ENCODE measurements at places on chromosomes 7 and 10. TPM values are rescaled to one million over a fixed set of nuclear protein-coding genes. Genes with fewer than 3 reads are reported as not detected.

DNA sequence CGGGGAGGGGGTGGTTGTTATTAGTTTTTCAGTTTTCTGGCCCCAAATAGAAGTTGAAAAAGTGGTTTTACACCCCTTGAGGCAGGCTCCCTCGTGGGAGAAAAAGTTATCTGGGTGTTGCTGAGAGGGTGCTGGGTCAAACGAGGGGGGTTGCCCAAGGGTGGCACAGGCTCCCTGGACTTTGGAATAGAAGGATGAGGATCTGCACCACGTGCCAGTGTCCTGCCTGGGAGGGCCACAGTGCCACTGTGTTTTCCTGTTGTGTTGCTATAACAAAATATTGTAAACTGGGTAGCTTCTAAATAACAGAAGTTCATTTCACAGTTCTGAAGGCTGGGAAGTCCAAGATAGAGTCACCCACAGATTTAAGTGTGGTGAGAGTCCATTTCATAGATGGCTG, 181.9 kb downstream of the CXCL12 start:
- no peak overlapping the region for H3K4me3 ChIP-seq
- DNase-seq = no peak
- no peaks in the 10 kb centered on the region for H3K4me1 ChIP-seq
- H3K27me3 ChIP-seq = no peaks in the 10 kb centered on the region
- H3K27ac ChIP-seq = no peak overlapping the region
- no peaks in the 10 kb centered on the region for H3K36me3 ChIP-seq

DNA sequence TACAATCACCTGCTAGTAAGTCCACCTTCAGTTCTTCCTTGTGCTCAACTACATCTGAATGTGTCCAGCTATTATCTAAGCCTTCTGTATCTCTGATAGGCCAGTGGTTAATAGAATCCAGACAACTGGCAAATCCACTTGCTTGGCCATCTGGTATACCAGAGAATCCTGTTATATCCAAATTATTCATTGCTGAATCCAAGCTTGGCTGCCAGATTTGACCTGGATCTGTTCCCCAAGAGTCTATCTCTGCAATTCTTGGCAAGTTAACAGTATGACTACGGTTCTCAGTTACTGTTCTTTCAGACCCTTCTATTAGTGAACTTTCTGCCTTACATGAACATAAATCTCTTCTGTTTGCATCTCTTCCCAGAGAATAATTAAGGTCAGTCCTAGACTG, 154.6 kb upstream of the TARP start:
- H3K27me3 ChIP-seq = no peaks in the 10 kb centered on the region
- H3K27ac ChIP-seq = no peak overlapping the region
- DNase-seq = no peak
- H3K36me3 ChIP-seq = peaks cover 13% of the 10 kb centered on the region
- no peak overlapping the region for H3K4me3 ChIP-seq

The MMD2 gene
- total RNA-seq = not detected

- no peak overlapping the region for H3K27ac ChIP-seq
- no peak for DNase-seq
- H3K36me3 ChIP-seq = no peaks in the 10 kb centered on the region
Measured at GRCh38 chr10:44385696-44386441, 972 bp upstream of the CXCL12 start.

DNA sequence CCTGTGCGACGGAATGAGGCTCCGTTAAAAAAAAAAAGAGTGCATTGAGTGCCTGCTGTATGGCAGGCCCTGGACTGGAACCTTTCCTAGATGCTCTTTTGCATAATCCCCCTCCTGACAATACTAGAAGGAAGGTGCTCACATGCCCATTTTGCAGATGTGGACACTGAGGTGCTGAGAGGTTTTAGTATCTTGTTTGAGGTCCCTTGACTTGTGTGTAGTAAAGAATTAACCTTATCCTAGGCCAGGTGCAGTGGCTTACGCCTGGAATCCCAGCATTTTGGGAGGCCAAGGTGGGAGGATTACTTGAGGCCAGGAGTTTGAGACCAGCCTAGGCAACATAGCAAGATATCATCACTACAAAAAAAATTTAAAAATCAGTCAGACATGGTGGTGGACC, 46.6 kb downstream of the TMEM130 start:
- no peaks in the 10 kb centered on the region for H3K4me1 ChIP-seq
- no peaks in the 10 kb centered on the region for H3K27me3 ChIP-seq
- no peaks in the 10 kb centered on the region for H3K36me3 ChIP-seq
- H3K4me3 ChIP-seq = no peak overlapping the region
- DNase-seq = no peak

DNA sequence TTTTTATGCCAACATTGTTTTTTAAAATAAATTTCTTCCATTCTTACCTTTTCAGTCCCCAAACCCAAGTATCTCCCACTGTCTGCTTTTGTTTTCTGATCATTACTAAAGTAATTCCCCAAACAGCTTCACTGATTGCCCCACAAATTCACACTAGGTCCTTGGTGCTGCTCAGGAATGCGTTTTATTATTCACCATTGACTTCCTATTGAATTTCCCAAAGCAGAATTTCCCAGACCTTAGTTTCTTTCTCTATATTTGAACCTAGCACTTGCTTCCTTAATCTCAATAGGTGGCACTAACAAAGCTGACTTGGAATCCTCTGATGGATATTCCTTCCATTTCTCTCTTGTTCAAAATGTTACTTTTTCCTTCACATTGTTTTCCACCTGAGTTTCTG, 52.2 kb downstream of the FZD1 start:
- no peak overlapping the region for H3K4me3 ChIP-seq
- DNase-seq = no peak
- H3K27me3 ChIP-seq = no peaks in the 10 kb centered on the region

GRCh38 chr7:103632972-103633371, 187.0 kb upstream of the SLC26A5 start:
- H3K36me3 ChIP-seq = no peaks in the 10 kb centered on the region
- H3K27me3 ChIP-seq = no peaks in the 10 kb centered on the region
- DNase-seq = no peak
- no peaks in the 10 kb centered on the region for H3K4me1 ChIP-seq

The KLLN gene
- 0.55 TPM for total RNA-seq

DNA sequence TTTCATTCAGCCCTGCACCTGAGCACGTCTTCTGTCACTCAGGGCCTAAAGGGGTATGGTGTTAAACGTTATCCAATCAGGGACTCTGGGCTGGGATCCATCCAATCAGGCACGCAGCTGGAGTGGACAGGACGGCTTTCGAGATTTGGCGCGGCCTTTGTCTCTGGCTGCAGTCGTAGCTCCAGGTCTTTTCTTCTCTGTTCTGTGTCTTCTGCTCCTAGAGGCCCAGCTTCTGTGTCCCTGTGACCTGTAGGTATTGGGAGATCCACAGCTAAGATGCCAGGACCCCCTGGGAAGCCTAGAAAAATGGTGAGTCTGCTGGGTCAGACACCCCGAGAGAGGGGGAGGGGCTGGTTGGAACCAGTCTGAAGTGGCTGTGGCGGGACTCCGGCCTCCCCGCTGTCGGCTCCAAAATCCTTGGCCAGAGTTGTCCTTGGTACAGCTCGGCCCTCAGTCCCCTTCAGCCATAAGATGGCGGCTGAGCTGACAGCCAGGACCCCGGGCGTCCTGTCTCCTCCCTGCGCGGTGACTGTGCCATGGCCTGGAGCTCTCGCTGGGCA, 11.7 kb upstream of the ZNF680 start:
- no peak for DNase-seq
- H3K4me3 ChIP-seq = no peak overlapping the region
- peaks cover 5% of the 10 kb centered on the region for H3K4me1 ChIP-seq
- peaks cover 7% of the 10 kb centered on the region for H3K27me3 ChIP-seq
- peaks cover 2% of the 10 kb centered on the region for H3K36me3 ChIP-seq

- H3K4me3 ChIP-seq = no peak overlapping the region
- no peaks in the 10 kb centered on the region for H3K36me3 ChIP-seq
- no peak for DNase-seq
- H3K4me1 ChIP-seq = no peaks in the 10 kb centered on the region
- no peaks in the 10 kb centered on the region for H3K27me3 ChIP-seq
- no peak overlapping the region for H3K27ac ChIP-seq
Measured at GRCh38 chr7:74481458-74482196, 27.9 kb downstream of the GTF2IRD1 start.

The TDRD1 gene
- total RNA-seq = 0.11 TPM

DNA sequence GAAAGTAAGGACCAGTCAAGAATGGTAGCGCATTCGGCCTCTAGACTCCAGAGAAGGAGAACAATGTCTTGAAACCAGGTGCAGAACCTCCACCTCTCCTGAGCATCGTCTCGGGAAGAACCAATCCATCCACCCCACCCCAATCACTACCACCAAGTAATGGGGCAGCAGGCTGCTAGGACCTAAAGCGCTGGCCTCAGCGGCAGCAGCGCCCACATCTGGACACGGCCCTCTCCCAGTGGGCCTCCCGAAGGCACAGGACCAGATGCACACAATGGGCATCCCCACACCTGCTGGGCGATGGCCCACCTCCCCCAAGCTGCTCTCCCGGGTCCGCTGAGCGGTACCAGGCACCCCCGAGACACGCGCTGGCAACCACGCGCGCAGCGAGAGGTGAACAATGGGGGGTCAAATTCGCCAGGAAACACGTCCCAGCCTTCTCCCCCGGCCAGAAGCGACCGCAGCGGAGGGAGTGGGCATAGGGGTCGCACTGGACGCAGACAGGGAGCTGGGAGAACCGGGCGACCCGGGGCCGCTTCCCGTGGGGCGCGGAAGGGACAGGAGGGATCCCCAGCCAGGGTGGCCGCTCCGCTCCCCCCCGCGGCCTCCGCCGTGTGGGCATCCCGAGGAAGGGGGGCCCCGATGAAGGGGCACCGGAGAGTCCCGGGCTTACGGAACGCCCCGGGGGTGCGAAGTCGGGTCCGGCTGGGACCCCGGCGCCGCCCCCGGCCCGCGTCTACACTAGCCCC, 506 bp downstream of the CTTNBP2 start:
- H3K27me3 ChIP-seq = peaks cover 50% of the 10 kb centered on the region
- no peaks in the 10 kb centered on the region for H3K36me3 ChIP-seq
- H3K4me1 ChIP-seq = peaks cover 7% of the 10 kb centered on the region
- no peak overlapping the region for H3K4me3 ChIP-seq

The PRPS1L1 gene
- not detected for total RNA-seq

DNA sequence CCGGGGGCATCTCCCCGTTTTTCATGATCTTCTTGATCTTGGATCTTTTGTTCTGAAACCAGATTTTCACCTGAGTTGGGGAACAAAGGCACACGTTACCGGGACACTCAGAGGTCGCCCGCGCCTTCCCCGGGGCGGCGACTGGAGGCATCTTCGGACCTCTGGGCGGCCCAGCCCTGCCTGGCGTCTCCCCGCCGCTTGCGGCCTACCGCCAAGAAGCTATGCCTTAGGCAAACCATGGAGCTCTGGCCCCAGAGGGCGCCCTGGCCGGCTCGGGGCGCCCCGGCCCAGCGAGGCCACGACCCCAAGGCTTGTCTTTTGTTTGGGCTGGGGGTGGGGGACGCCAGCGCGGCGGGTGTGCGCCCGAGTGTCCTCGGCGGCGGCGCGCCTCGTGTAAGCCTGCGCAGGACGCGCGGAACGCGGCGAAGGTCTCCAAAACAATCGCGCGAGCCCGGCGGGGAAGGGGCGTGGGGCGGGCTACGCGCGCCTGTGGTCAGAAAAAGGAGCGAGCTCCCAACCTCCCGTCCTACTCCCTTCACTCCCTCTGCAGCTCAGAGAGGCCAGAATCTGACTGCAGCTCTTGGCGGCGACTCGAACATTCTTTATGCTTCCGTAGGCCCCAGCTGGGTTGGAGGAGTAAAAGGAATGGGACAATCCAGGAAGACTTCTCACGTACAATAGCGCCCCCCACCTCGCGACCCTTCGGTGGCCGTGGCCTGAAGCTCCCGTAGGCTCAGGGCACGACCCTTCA, 3.5 kb downstream of the DLX5 start:
- H3K4me3 ChIP-seq = no peak overlapping the region
- H3K27me3 ChIP-seq = peaks cover 91% of the 10 kb centered on the region
- H3K27ac ChIP-seq = no peak overlapping the region
- H3K36me3 ChIP-seq = peaks cover 3% of the 10 kb centered on the region
- peaks cover 15% of the 10 kb centered on the region for H3K4me1 ChIP-seq
- no peak for DNase-seq

DNA sequence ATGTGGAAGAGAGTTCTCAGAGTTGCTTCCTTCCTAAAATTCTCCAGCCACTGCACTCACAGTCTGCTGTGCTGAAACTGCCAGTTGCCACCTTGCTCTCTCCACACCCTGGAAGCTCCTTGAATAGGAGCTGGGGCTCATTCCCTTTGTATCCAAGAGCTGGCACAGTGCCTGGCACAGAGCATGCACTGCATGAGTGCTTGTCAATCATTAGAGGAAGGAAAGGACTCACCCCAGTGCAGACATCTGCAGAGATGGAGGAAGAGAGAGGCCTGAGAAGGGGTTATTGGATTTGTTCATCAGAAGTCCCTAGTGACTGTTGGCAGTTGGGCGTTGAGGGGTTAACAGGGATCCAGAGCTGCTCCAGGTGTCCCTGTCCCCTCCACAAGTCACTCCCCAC, 41.7 kb upstream of the DUSP5 start:
- peaks cover 34% of the 10 kb centered on the region for H3K4me1 ChIP-seq
- no peak overlapping the region for H3K4me3 ChIP-seq
- DNase-seq = no peak
- no peak overlapping the region for H3K27ac ChIP-seq
- no peaks in the 10 kb centered on the region for H3K36me3 ChIP-seq

The CYP3A7 gene
- total RNA-seq = not detected

The VWDE gene
- total RNA-seq = 3.2 TPM

- peaks cover 3% of the 10 kb centered on the region for H3K27me3 ChIP-seq
- H3K36me3 ChIP-seq = no peaks in the 10 kb centered on the region
- DNase-seq = no peak
Measured at GRCh38 chr7:50723888-50724287, 58.8 kb downstream of the GRB10 start.

GRCh38 chr7:139776486-139777132, 1.2 kb downstream of the HIPK2 start:
- peaks cover 55% of the 10 kb centered on the region for H3K4me1 ChIP-seq
- H3K36me3 ChIP-seq = peaks cover 16% of the 10 kb centered on the region
- DNase-seq = peak; percentile 18
- H3K4me3 ChIP-seq = peak overlapping the region; percentile 95
- H3K27me3 ChIP-seq = peaks cover 17% of the 10 kb centered on the region

The CYP2E1 gene
- total RNA-seq = 0.16 TPM

- H3K4me1 ChIP-seq = no peaks in the 10 kb centered on the region
- no peak overlapping the region for H3K27ac ChIP-seq
- DNase-seq = no peak
- no peak overlapping the region for H3K4me3 ChIP-seq
Measured at GRCh38 chr7:4836206-4836661, 25.6 kb downstream of the PAPOLB start.

The CNNM1 gene
- 0.21 TPM for total RNA-seq

- no peak overlapping the region for H3K27ac ChIP-seq
- no peaks in the 10 kb centered on the region for H3K36me3 ChIP-seq
- DNase-seq = no peak
- peaks cover 33% of the 10 kb centered on the region for H3K27me3 ChIP-seq
- H3K4me1 ChIP-seq = peaks cover 20% of the 10 kb centered on the region
Measured at GRCh38 chr7:106012935-106013439, 49.9 kb downstream of the CDHR3 start.

The OR2A1 gene
- total RNA-seq = not detected

The C10orf62 gene
- not detected for total RNA-seq

- H3K4me1 ChIP-seq = no peaks in the 10 kb centered on the region
- H3K27ac ChIP-seq = no peak overlapping the region
Measured at GRCh38 chr10:76522547-76522946, 1091.1 kb downstream of the LRMDA start.

The SEMA3A gene
- total RNA-seq = 0.25 TPM

The MCM10 gene
- 78.5 TPM for total RNA-seq

The TBXAS1 gene
- total RNA-seq = 1.7 TPM

- H3K27ac ChIP-seq = peak overlapping the region; percentile 5
- H3K4me1 ChIP-seq = peaks cover 6% of the 10 kb centered on the region
- no peak overlapping the region for H3K4me3 ChIP-seq
- DNase-seq = no peak
- H3K27me3 ChIP-seq = no peaks in the 10 kb centered on the region
Measured at GRCh38 chr7:36613031-36613614, 111.2 kb downstream of the AOAH start.

Measured in activated T-helper 2 cell treated with anti-CD3 and anti-CD28 coated beads, Interferon-gamma antibody, Interleukin-2, Interleukin-4, amounts not matched to agents 10 μg/mL and 5 μg/mL and 100 μg/mL, durations not matched to agents 14 hours and 24 hours and 36 hours (primary cell).